Naive thymus-derived CD8-positive, alpha-beta T cell (primary cell): ENCODE measurements at places on chromosomes 16 and 17.

- H3K4me3 ChIP-seq, result no peak overlapping the region
- H3K27ac ChIP-seq, result no peak overlapping the region
- H3K27me3 ChIP-seq, result no peaks in the 10 kb centered on the region
- peaks cover 53% of the 10 kb centered on the region for H3K36me3 ChIP-seq
Measured at GRCh38 chr16:66720766-66721165, 24.2 kb upstream of the CMTM4 start.

- no peak overlapping the region for H3K4me3 ChIP-seq
- H3K27me3 ChIP-seq, result no peaks in the 10 kb centered on the region
- H3K4me1 ChIP-seq, result peaks cover 2% of the 10 kb centered on the region
Measured at GRCh38 chr17:10633738-10634379, 23.2 kb downstream of the MYH3 start.

DNA sequence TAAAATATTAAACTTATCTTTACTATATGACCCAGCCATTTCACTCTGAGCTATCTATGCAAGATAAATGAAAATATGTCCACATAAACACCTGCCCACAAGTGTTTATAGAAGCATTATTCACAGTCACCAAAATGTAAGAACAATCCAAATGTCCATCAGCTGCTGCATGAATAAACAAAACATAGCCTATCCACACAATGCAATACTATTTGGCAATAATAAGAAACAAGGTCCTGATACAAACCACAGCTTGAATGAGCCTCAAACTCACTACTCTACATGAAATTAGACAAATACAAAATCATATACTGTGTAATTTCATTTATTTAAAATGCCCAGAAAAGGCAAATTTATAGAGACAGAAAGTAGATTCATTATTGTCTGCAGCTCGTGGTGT is 355.1 kb downstream of the CDH8 start:
- no peaks in the 10 kb centered on the region for H3K4me1 ChIP-seq
- no peak overlapping the region for H3K4me3 ChIP-seq
- no peaks in the 10 kb centered on the region for H3K36me3 ChIP-seq
- no peak overlapping the region for H3K27ac ChIP-seq

- H3K4me3 ChIP-seq, result no peak overlapping the region
- DNase-seq, result no peak
- no peaks in the 10 kb centered on the region for H3K27me3 ChIP-seq
- peak overlapping the region; percentile 71 for H3K27ac ChIP-seq
- peaks cover 6% of the 10 kb centered on the region for H3K4me1 ChIP-seq
Measured at GRCh38 chr17:75734674-75735294, 13.5 kb downstream of the ITGB4 start.

DNA sequence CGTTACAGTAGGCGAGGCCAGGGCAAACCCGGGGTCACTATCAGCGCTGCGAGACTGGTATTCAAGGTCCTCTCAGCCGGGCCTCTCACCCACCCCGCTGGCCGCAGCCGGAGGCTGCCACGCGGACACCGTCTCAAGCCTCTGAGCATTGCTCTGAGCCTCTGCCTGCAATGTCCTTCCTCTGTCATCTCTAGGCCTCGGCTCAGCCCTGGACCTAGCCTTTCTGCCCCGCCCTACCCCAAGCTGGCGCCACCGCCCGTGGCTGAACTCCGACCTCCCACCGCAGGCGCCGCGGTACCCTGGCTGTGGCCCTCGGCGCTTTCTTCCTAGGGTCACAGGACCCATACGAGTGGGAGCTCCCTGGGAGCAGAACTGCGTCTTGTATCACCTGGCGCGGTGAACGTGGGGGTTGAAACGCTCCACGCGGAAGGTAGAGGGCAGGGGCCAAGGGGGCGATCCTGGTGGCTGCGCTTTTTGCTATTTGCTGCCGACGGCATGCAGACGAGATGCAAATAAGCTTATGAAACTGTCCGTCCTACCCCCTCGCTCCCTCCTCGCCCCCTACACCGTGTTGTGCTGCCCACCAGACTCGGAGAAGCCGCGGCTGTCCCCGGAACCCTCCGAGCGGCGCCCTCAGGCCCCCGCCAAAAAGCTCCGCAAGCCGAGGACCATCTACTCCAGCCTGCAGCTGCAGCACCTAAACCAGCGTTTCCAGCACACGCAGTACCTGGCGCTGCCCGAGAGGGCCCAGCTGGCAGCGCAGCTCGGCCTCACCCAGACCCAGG is 3.7 kb downstream of the DLX4 start:
- peaks cover 48% of the 10 kb centered on the region for H3K4me1 ChIP-seq
- no peak overlapping the region for H3K27ac ChIP-seq
- H3K4me3 ChIP-seq, result peak overlapping the region; percentile 92

DNA sequence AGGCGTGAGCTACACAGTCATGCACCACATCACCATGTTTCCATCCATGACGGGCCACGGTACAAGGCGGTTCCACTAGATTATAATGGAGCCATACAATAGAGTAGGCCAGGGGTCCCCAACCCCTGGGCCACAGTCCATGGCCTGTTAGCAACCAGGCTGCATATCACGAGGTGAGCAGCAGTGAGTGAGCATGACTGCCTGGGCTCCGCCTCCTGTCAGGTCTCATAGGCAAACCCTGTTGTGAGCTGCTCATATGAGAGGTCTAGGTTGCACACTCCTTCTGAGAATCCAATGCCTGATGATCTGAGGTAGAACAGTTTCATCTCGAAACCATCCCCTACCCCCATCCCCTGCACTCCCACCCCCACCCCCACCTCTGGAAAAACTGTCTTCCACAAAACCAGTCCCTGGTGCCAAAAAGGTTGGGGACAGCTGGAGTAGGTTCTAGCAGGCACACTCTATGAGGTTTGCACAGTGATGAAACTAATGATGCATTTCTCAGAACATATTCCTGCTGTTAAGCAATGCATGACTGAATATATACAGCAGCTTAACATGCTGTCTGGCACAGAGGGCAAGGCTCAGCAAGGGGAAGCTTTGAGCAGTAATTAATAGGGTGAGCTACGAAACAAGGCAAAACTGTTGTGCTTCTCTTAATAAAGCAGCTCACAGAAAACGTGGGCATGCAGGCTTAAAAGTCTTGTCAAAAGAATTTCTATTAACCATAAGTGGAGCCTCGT is 108.0 kb downstream of the VPS53 start:
- peaks cover 7% of the 10 kb centered on the region for H3K4me1 ChIP-seq
- H3K27ac ChIP-seq, result no peak overlapping the region
- peaks cover 44% of the 10 kb centered on the region for H3K36me3 ChIP-seq
- no peaks in the 10 kb centered on the region for H3K27me3 ChIP-seq

GRCh38 chr16:4376126-4376892 is 4.7 kb downstream of the VASN start:
- no peak overlapping the region for H3K27ac ChIP-seq
- H3K27me3 ChIP-seq, result no peaks in the 10 kb centered on the region
- DNase-seq, result no peak
- H3K4me3 ChIP-seq, result no peak overlapping the region
- H3K36me3 ChIP-seq, result no peaks in the 10 kb centered on the region
- peaks cover 28% of the 10 kb centered on the region for H3K4me1 ChIP-seq

- H3K4me3 ChIP-seq, result no peak overlapping the region
- no peaks in the 10 kb centered on the region for H3K4me1 ChIP-seq
- DNase-seq, result no peak
- H3K36me3 ChIP-seq, result peaks cover 7% of the 10 kb centered on the region
Measured at GRCh38 chr16:83878838-83879237, 20.1 kb upstream of the MLYCD start.

DNA sequence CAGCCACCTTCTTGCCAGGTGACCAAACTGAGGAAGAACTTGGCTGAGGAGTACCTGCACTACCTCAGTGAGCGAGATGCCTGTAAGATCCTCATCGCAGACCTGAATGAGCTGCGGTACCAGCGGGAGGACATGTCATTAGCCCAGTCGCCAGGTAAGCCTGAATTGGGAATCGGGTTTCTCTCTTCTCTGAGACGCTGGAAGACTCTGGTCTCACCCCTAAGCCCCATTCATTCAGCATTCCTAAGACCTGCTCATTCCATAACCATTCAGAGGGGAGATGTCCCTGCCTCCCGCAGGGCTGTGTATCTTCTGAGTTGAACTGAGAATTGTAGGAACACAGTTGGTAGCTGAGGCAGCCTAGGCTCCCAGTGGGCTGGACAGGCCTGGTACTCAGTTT is 17.0 kb upstream of the THAP11 start:
- H3K4me3 ChIP-seq, result no peak overlapping the region
- peaks cover 3% of the 10 kb centered on the region for H3K36me3 ChIP-seq
- no peaks in the 10 kb centered on the region for H3K4me1 ChIP-seq
- no peak for DNase-seq
- no peak overlapping the region for H3K27ac ChIP-seq
- H3K27me3 ChIP-seq, result no peaks in the 10 kb centered on the region

GRCh38 chr17:5785867-5786509 is 201.7 kb upstream of the NLRP1 start:
- no peaks in the 10 kb centered on the region for H3K4me1 ChIP-seq
- H3K36me3 ChIP-seq, result no peaks in the 10 kb centered on the region
- DNase-seq, result no peak

- H3K4me3 ChIP-seq, result no peak overlapping the region
- no peaks in the 10 kb centered on the region for H3K4me1 ChIP-seq
- DNase-seq, result no peak
- H3K36me3 ChIP-seq, result no peaks in the 10 kb centered on the region
Measured at GRCh38 chr16:49194537-49195236, 87.0 kb downstream of the CBLN1 start.
